ENCODE measurements at places on chromosomes 11 and 22. TPM values are rescaled to one million over a fixed set of nuclear protein-coding genes. Genes with fewer than 3 reads are reported as not detected.

MRGPRE gene
- total RNA-seq, result not detected

SPDYC gene
- 1.2 TPM for total RNA-seq

KCNE3 gene
- total RNA-seq, result not detected

RNH1 gene
- 120 TPM for total RNA-seq

SHISA8 gene
- total RNA-seq, result 13.9 TPM

CHRDL2 gene
- total RNA-seq, result not detected

OR2AG2 gene
- total RNA-seq, result 0.07 TPM
